Non-pigmented ciliary epithelial cell (primary cell): ENCODE measurements at places on chromosomes 2 and 18.

- DNase-seq = no peak
Observed at GRCh38 chr2:15955232-15955988, 15.1 kb downstream of the MYCN start.

- DNase-seq = no peak
Observed at GRCh38 chr2:50263728-50264127, 768.2 kb downstream of the NRXN1 start.

GRCh38 chr18:28159055-28159454 is 17.9 kb downstream of the CDH2 start:
- DNase-seq = no peak

DNA sequence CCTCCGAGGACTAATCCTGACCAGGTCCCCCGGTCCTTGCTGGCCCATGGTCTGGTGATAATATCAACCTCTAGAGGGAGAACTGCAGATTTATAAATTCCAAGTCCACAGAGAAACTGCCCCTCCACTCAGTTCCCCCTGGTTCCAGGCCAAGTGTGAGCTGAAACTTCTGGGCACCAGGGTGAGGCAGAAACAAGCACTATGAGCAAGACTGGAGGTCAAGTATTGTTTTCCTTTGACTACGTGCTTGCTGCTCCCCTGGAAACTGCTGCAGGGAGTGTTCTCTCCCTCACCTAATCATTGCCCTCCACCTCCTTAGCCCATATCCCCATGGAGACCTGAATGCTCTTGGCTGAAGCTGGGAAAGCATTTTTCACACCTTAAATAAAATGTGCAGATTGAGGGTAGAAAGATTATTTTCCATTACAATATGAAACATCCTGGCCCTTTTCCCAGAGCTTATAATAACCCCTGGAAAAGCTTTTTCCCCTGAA is 135.2 kb downstream of the RDH14 start:
- DNase-seq = no peak

- no peak for DNase-seq
Observed at GRCh38 chr2:113034016-113034415, 18.7 kb downstream of the IL36B start.

DNA sequence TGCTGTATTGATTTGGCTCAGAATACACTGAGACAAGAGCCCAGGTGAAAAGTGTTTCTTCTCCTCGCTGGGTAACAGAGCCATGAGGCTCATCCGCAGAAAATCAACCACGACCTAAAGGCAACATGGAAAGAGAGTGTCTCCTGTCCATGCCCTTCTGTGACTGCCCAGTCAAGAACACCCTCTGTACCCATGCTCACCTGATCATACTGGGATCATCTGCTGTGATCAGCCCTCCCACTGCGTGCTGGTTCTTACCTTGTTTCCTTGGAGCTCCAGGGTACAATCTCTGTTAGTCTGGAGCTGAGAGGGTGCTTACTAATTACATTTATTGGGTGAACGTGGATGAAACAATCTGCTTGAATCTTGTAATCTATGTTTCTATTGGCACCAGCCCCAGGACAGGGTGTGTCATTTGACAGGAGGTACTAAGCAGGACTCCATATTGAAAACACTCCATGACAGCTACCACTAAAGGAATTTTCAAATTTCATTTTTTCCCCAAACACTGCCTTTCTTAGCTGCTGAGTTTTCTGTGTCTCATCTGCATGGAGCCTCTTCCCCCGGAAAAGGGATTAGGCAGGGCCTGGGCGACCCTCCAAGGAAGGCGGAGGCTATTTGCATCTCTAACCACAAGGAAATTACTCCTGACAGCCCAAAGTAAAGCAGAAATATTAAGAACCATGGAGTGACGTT is 39.7 kb upstream of the GRP start:
- DNase-seq = peak; percentile 31

GRCh38 chr2:239200646-239201530 is 199.9 kb downstream of the HDAC4 start:
- no peak for DNase-seq

- no peak for DNase-seq
Observed at GRCh38 chr2:84891355-84892010, 10.6 kb upstream of the TRABD2A start.

- peak; percentile 44 for DNase-seq
Observed at GRCh38 chr2:113370478-113371091, 66.9 kb upstream of the ZNG1B start.

DNA sequence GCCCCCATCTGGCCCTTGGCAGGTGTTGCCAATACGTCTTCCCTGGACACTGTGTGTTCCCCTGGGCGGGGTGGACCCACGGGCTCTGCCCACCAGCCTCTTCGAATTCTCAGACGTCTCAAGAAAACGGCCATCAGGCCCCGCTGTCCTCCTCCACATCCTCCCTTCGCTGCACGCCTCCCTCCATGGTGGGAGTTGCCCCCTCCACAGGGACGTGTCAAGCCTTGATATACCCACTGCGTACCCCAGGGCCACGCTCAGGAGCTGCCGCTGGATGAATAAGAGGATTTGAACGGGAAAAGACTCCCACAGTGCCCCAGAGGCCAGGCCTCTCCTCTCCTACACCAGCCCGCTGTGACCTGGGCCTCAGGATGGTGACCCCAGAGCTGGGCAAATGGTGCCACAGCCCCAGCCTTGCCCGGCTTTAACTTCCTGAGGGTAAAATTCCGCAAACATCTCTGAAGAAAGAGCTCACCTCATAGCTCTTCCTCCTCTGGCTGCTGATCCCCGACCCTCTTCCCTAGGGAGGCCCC is 399.3 kb upstream of the MYT1L start:
- no peak for DNase-seq

DNA sequence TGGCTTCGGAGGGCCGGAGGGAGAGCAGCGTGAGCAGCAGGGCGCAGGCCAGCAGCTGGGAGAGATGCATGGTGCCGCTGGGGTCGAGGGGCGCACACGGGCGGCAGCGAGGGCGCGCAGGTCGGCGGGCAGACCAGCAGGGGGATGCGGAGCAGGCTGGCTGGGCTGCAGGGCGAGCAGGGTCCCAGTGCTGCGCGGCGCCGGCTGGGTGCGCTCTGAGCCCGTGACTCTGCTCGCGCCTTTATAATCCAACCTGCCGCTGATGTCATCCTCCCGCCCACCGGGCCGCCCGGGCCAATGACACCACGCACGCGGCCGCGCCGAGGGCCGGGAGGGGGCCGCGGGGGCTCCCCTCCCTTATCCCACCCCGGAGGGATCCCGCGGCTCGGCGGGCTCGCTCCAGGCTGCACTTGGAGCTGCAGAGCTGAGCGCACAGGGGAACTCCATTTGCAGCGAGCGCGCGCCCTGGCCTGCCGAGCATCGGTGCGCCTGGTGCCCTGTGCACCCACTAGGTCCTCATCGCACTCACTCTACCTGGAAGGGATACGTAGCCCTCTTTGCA is at the start of gene NPPC:
Gene NPPC (minus strand): TSS at position 217 of the 562 bp plus-strand sequence. CDS start 147 bp downstream, at position 70.
- DNase-seq = no peak

DNA sequence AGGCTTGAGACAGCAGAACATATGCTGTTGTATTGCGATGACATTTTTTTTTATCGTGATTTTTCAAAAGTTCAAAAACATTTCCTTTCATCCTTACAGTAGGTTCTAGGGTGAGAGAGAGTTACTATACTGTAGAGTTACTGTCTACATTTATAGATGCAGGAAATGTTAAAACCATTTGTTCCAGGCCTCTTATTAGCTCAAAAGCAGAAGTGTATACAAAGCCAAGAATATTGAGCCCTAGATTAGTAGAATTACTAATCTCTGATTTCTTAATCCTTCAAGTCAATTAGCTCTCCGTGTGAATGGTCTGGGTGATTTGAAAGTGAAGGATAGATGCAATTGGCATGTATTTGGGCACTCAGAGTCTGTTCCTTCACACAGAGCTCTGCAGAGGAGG is 73.1 kb downstream of the MAPRE2 start:
- DNase-seq = no peak

DNA sequence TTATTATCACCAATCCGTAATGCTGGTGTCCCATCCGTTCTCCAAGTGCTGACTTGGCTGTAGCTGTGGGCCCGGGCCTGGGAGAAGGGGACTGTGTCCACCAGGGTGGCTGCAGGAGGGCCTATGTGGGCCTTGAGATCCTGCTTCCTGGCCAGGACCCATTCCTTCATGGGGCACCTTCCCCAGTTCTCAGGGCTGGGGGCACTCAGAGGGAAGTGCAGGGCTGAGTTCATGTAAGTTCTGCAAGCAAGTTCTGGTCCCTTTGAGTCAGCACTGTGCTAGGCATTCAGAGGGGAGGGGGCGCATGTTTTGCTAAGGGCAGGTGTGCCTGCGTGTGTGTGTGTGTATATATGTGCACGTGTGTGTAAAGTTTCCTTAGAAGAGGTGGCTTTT is 94.0 kb downstream of the GLI2 start:
- DNase-seq = no peak

DNA sequence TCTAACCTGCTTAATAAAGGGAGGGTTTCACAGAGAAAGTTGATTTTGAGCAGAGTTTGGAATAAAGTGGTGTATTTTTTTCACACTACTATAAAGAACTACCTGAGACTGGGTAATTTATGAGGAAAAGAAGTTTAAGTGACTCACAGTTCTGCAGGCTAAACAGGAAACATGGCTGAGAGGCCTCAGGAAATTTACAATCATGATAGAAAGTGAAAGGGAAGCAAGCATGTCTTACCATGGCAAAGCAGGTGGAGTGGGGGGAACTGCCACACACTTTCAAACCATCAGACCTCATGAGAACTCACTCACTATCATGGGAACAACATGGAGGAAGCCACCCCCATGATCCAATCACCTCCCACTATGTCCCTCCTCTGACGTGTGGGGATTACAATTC is 546.7 kb downstream of the EPHA4 start:
- DNase-seq = no peak

DNA sequence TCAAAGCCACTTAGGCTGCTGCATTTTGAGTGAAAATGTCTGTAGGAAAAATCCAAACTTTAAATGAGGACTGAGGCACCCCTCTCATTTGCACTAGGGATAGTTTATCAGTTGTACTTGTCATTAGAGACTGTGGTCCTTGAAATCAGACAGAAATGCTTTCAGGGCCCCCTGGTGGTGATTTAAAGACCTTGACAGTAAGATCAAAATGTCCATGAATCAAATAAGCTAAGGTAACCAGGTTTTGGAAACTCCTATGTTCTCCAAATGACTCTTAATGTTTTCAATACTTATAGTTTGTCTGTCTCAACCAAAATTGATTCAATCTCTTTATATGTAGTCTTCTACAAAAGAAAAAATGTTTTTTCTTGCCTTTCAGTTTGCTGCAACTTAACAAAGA is 28.8 kb upstream of the DDX18 start:
- peak; percentile 5 for DNase-seq

- peak; percentile 51 for DNase-seq
Observed at GRCh38 chr18:75475228-75475627, 47.7 kb upstream of the SMIM21 start.

DNA sequence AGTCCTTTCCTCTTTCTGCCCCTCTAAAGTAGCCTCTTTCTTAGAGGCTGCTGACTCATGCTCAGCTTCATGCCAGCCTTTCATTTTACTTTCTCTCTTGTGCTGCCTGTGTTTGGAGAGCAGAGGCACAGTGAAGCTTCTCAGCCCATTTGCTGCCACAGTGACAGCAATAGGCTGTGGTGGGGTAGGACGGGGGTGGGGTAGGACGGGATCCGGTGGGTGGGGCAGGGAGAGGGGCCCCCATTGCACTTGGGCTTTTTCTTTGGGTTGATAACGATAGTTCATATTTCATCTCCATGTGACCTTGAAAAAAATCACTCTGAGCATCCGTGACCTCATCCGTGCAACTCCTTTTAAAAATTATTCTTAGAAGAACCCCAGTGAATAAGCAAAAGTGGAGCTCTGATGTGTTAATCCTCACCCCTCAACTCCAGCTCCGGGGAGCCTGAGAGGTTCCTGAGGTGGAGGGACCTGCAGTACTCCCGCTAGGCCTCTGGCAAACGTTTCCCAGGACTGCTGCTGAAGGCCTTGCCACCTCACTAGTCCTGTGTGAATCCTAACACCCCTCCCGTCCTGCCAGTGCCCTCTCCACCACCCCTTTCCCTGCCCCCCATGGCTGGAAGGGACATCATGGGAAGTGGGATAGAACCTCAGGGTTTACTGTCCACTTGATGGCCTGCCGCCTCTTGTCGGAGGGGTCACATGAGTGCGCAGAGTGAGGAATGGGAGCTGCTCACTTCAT is 70.8 kb downstream of the INPP4A start:
- no peak for DNase-seq

- DNase-seq = no peak
Observed at GRCh38 chr2:158049129-158049855, 52.4 kb upstream of the UPP2 start.

DNA sequence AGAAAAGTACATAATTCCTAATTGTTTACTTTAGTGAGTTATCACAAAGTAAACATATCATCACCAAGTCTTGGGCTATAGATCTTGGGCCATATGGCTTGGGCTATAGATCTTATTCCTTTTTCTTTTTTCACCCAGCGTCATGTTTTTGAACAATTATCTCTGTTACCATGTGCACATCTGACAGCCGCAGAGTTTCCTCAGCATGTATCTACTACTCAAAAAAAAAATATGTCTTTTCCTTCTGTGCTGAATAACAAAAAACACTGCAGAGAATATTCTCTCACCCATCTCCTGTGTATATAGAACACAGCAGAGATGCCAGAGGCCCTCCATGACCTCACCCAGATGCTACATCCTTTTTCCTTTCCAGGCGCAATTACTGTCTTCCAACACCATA is 76.2 kb upstream of the MYO3B start:
- DNase-seq = no peak

DNA sequence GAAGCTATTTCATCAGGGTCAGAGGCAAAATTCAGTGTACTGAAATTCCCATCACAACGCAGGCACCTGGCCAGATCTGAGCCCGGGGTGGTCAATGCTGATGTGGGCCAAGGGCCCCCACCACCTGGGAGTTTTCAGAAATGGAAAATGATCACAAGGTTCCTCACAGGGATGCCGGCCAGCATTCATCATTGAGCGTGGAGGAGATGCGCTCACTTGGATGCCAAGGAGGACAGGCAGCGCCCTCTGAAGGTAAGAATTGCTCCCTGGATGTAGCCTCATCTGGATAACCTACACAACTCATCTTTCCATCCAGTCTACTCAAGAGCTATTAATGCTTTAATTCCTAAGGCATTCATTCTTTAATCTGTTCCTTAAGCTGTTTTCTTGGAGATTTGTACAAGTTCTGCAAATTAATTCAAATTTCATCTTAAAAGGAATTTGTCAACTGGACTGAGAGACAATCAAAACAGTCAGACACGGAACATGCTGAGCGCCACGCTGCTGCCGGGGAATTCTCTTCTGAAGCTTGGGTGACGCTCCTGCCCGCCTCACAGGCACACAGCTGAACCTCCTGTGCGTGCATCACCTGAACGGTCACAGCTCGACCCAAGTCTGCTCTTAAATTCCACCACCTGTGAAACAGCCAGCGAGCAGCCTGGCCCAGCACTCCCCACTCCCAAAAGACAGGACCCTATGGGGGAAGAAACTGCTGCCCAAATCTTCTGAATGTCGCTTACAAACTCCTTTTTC is 206.7 kb downstream of the HDAC4 start:
- no peak for DNase-seq

DNA sequence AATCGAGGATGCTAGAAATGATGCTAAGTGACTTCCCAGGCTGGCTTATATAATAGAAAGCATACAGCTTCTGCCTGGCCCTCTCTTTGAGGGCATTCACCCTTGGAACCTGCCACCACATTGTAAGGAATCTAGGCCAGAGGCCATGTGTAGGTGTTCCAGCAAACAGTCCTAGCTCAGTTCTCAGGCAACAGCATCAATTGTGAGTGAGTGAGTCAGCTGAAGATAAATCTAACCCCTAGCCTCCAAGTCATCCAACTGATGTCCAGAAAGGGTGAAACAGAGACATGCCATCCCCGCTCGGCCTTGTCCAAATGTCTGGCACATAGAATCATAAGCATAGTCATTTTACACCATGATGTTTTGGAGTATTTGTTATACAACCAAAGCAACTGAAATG is 324.3 kb upstream of the KLHL14 start:
- no peak for DNase-seq

- no peak for DNase-seq
Observed at GRCh38 chr18:3367491-3368091, 82.4 kb upstream of the TGIF1 start.
